ENCODE measurements at places on chromosomes 6 and 20. TPM values are rescaled to one million over a fixed set of nuclear protein-coding genes. Genes with fewer than 3 reads are reported as not detected.

GRCh38 chr20:48011025-48011424, 225.7 kb upstream of the SULF2 start:
- DNase-seq = no peak

GRCh38 chr6:9628819-9629218, 786.1 kb downstream of the TFAP2A start:
- DNase-seq = no peak

DNA sequence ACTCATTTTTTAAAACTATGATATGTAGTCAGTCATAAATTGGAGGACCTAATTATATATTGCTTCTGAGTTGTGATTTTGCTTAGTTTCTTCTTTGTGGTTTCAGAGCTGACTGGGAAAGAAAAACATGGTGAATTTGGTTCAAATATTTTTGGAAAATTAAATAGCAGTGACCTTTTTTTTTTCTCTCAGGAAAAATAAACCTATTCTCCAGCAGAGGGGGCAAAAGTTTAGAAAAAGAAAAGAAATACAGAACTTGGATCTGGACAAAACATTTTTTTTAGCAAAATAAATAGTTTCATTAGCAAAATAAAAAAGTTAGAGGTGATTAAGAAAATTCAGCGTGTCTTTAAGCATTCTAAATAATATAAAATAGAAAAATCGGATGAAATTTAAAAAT, 10.2 kb downstream of the COL10A1 start:
- no peak for DNase-seq

DNA sequence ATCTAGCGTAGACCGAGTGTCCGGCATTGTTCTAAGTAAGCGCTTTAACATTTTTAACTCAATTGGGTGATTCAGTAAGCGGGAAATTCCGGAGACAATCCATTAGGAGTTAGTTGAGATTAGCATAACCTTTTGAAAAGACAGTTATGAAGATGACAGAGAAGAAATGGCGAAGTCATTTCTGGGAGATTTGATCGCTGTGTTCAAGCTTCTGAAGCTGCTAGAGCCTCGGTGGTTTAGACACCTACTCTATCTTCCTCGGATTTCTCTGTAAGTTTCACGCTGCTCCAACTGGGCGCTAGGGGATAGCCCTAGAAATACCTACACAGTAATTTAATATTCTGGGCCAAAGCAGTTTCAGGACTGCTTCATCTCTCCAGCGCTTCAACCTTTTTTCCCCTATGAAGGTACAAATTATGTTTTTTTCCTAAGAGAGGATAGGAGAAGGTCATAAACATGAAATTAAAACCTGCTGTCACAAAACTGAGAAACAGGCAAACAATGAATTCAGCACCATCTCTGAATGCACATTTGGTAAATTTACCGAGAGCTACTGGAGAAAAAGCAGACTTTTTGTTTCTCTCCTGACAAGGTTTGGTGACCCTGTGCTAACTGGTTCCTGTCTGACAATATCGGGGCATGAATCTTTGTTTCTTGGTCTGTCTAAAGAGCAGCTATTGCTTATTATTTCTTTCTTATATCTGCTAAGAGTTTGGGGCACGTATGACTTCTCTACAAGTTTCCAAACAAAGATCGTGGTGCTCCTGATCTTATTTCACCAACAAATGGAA, 22.4 kb downstream of the ZNF311 start:
- peak; percentile 36 for DNase-seq

Gene ADGRG6
- 43.5 TPM for total RNA-seq

Gene GLP1R
- total RNA-seq = 0.10 TPM

Gene PAK1IP1
- total RNA-seq = 13.2 TPM

Gene MRPL14
- total RNA-seq = 32.3 TPM

All from skin of body (tissue), 3 donors.